Stimulated activated CD8-positive, alpha-beta memory T cell treated with anti-CD3 and anti-CD28 coated beads, Interleukin-15, amount 100 ng/mL, for 1 hour (primary cell): ENCODE measurements at places on chromosomes 7 and 10.

- no peak for DNase-seq
These were observed 2.2 kb upstream of the RAMP3 start for GRCh38 chr7:45155357-45155900.

DNA sequence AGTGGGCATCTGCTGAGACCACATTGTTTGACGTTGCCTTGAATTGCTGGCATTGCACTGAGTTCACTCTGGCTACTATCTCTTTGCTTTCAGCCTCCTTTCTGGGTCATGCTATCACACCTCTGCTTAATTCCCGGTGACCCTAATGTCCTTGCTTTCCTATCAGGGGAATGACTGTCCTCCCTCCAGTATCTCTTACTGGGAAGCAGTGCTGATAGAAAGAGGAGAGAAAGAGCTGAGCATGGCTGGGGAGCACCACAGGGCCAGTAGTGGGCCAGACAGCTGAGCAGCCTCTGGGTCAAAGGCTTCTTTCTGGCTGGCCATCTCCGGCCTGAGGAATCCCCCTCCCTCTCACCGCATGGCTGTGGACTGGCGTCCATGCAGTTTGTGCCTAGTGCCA lies 428.7 kb downstream of the INHBA start:
- DNase-seq, result no peak

DNA sequence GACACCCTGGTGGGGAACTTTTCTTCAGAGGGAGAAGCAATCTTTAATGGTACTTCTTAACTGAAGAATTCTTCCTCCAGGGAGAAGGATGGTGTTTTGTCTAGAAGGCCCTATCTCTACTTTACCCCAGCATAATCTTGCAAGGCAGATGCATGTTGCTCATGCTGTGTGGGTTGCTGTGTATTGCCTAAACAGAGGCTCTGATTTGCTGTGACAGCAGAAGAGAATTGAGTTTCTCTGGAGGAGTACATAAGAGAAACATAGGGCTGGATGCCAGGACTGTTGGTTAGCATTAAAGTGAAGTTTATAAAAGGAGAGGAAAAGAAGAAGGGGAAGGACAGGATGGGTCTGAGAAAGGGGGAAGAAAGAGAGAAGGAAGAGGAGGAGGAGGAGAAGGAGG lies 248.1 kb upstream of the HPS1 start:
- DNase-seq, result no peak

GRCh38 chr10:36840788-36841187 lies 284.6 kb upstream of the ANKRD30A start:
- DNase-seq, result no peak

- DNase-seq, result no peak
These were observed 64.9 kb upstream of the GPR22 start for GRCh38 chr7:107404740-107405537.

GRCh38 chr10:62071846-62072281 lies 170.4 kb downstream of the ARID5B start:
- DNase-seq, result no peak
